ENCODE measurements at places on chromosomes 6 and 20.

- no peak for DNase-seq
These were observed 78.0 kb downstream of the PDE10A start for GRCh38 chr6:165585060-165585459.

- DNase-seq: peak; percentile 28
These were observed 7.7 kb upstream of the ZNF334 start for GRCh38 chr20:46520976-46521579.

- DNase-seq: peak; percentile 54
These were observed 782 bp downstream of the MAP3K5 start for GRCh38 chr6:136791296-136792094.

GRCh38 chr20:61599061-61599531 lies 347.0 kb downstream of the CDH4 start:
- no peak for DNase-seq

- no peak for DNase-seq
These were observed 2.7 kb downstream of the CTSA start for GRCh38 chr20:45893831-45894230.

DNA sequence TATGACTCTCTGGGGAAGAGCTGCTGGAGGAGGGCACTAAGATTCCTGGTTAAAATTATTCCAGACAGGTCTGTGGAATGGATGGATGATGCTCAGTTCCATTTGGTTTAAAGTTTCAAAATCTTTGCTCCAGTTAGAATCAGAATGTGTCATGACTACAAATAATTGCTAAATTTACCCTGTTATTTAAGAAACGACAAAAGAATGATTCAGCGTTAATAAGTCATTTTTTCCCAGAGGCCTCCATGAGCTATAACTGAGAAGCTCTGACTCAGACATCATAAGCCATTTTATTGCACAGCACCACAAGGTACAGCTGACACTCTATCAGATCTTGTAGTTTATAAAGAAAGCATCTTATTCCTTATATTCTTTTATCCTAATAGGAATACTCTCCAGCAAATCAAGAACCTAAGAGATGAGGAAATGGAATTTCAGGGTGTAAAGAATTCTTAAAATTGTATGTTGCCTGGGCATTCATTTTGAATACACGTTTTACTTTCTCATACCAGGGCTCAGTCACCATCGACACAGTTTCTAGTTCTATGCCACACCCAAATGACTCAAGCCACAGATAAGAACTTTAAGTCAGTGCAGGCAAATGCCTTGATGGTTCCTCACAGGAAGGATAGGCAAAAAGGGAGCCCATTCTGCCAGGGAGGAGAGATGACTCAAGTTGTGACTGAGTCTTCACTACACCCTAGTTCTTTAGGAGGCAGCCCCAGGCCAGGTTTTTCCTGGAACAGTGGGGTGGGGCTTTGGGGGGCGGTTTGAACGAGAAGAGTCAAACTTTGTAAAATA lies 636.0 kb downstream of the MMUT start:
- peak; percentile 58 for DNase-seq

- DNase-seq: no peak
These were observed 7.2 kb upstream of the C6orf141 start for GRCh38 chr6:49543087-49543858.

DNA sequence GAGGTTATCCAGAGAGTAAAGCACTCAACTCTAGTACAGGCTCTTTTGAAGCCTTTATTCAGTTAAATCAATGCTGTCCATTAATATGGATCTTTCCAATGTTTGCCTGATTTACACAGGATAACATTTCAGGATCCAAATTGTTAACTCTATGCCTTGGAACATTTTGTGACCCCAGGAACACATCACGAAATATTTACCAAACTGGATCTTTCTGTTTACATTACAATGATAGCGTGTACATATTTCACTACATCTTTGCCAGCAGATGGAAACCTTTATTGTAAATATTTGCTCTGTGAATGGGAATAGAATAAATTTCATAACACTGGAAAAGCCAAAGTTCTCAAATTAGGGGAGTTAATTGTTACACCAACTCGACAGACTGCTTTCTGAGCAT lies 23.5 kb downstream of the BPIFA2 start:
- no peak for DNase-seq

GRCh38 chr6:83432636-83433035 lies 1.8 kb upstream of the ME1 start:
- no peak for DNase-seq

DNA sequence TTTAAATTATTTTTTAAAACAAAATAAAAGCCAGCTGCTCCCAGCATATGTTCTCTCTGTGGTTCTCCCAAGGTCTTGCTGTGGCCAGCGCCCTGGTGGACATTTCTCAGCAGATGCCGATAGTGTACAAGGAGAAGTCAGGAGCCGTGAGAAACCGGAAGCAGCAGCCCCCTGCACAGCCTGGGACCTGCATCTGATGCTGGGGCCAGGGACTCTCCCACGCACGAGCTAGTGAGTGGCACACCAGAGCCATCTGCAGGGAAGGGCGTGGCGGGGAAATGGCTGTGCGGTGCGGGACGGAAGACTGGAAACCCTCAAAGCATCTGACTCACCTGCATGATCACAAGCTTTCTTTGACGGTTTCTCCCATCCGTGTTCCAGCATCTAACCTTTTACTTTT lies 16.5 kb downstream of the GFRA4 start:
- no peak for DNase-seq

DNA sequence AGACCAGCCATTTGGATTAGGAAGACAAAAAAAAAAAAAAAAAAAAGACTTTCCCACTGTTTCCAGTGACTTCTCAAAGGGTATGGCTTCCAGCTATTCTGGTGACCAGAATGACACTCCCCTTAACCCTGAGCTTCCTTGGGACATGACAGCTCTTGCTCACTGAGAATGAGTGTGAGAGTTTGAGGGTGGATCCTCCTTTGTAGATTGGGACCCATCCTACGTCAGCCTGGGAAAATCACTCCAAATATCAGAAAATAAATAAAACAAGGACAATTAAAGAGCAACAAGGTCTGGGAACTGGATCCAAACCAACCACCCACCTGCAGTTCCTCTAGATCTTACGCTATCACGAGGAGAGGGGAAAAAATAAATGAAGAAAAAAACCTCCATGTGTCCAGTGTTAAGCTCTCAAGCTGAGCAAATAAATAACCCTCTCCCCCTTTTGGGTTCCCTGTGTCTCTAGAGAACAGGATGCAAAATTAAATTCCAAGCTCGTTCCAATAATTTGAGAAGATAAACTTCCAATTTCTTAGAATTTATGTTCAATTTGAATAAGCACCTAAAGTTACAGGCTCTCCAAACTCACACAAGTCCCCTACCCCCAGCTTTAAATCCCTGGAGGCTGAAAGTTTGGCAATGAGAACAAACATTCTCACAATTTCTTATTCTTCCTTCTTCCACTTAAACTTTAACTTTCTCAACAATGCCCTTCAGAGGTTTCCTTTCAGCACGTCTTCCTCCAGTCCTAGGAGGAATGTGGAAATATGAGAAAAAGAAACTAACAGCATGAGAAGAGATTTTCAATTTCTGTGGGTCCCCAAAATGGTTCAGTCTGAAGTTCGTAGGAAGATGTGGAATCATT lies 170.2 kb downstream of the MTFR2 start:
- no peak for DNase-seq

GRCh38 chr6:108561742-108562502 lies 1.2 kb downstream of the FOXO3 start:
- DNase-seq: no peak

GRCh38 chr6:148404456-148405054 lies 61.9 kb downstream of the SASH1 start:
- DNase-seq: no peak

- DNase-seq: no peak
These were observed 118.4 kb upstream of the LY86 start for GRCh38 chr6:6470123-6470522.

- DNase-seq: no peak
These were observed at the start of gene FOXQ1 for GRCh38 chr6:1311400-1312202. Gene FOXQ1, plus strand, starts transcription at chr6:1312098. Its CDS starts 607 bp downstream, at chr6:1312705.

GRCh38 chr6:101845621-101846020 lies 452.1 kb downstream of the GRIK2 start:
- DNase-seq: no peak

GRCh38 chr20:50758469-50758868 lies 27.1 kb downstream of the PARD6B start:
- DNase-seq: no peak

GRCh38 chr6:5333658-5334057 lies 72.3 kb downstream of the FARS2 start:
- no peak for DNase-seq

GRCh38 chr6:34897130-34897529 lies 8.1 kb downstream of the ANKS1A start:
- DNase-seq: no peak

DNA sequence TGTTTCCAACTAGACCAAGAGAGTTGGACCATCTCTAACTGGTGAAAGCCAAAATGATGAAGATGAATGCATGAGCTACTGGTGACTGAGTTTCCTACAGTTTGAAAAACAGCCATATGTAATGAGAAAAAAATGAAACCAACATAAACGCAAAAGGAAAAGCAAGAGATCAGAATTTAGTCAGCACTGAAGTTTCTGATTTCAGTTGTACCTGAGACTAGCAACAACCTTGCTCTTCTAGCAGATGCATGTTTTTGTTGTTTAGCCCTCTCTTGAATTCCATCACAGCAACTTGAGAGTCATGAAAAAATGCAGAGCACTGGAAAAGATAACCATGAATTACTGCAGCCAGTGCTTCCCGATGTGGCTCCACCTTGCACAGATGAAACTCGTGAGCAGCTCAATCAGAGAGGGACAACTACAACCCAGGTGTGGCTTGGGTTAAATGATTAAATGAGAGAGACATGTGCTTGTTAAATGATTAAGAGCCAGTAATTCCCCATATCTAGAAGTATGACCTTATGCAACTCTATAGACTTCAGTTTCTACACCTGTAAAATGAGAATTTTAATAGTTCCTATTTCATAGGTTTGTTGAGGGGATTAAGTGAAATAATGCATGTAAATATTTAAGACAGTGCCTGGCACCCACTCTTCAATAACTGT lies 104.8 kb downstream of the ELOVL4 start:
- DNase-seq: no peak

GRCh38 chr20:39941245-39941644 lies 747.8 kb downstream of the MAFB start:
- no peak for DNase-seq

DNA sequence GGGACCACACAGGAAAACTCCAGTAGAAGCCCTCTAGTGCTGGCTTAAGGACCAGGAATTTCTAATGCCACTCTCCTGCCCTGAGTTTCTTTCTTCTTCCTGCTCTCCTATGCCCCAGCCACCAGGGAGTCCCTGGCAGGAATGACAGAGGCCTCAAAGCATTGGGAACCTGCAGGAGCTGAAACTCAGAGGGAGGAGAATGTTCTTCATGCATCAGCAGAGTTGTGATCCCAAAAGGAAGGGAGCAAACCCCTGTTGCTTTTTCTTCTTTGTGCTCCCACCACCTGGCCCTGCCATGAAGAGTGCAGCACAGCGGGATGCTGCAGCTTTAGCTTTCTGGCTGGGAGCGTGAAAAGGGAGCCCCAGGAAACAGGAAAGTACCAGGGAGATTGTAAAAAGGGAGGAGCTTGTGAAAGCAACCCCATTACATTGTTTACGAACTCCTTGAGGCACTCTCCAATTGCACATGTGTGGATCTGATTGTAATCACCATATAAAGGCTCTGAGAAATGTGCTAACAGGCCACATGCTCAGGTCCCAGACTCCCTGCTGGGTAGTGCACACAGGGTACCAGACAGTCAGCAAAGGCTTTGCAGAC lies 34.7 kb upstream of the FKBP1A start:
- no peak for DNase-seq

- no peak for DNase-seq
These were observed 22.2 kb downstream of the KHDC1L start for GRCh38 chr6:73203098-73203497.

GRCh38 chr6:118571121-118571520 lies 23.0 kb downstream of the PLN start:
- DNase-seq: no peak

- DNase-seq: no peak
These were observed 39.0 kb downstream of the B4GALT5 start for GRCh38 chr20:49674383-49675352.

GRCh38 chr6:8066108-8066507 lies 1.9 kb upstream of the BLOC1S5 start:
- DNase-seq: peak; percentile 0

DNA sequence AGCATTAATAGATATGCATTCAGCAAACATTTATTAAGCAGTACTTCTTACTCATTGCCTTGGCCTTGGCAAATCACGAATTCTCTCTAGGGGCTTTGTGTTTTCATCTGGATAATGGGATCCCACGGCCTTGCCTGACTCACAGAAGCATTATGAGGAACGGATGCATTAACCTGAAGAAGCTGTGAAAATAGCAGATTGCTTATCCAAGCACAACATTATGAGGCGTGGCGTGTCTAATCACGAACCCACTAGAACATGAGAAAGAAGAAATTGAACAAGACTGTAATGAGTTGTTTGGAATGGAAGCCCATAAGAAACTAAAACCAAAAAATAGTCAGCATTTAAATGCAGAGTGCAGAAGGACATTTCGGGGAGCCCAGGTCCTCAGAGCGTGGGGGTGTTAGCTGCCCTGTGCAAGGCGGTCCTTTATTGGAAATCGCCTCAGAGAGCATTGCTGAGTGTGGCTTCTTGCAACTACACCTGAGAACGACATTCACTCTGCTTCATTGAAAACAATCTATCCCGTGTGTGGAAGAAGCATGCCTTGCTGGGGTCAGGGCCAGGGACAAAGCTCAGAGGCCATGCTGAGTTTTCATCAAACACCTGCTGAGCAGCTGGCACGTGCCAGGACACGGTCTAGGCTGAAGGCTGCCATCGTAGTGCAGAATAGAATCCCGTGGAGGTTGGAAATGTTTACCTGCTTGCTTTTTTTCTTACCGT lies 179.9 kb downstream of the ZDHHC14 start:
- no peak for DNase-seq

DNA sequence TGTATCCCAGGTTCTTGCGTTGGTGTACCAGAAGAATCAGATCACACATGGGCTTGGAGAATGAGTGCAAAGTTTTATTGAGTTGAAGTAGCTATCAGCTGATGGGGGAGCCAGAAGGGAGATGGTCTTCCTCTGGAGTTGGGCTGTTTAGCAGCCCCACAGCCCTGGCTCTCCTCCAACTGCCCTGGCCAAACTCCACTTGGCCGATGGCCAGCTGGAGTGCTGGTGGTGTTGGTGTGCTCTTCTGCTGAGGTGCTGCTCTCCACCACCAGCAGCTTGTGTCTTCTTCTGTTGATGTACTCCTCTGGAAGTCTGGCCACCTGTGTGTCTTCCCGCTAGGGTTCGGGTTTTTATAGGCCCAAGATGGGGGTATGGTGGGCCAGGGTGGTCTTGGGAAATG lies 172.8 kb downstream of the TINAG start:
- DNase-seq: no peak

GRCh38 chr20:5482791-5483190 lies 166.0 kb upstream of the PROKR2 start:
- DNase-seq: no peak

DNA sequence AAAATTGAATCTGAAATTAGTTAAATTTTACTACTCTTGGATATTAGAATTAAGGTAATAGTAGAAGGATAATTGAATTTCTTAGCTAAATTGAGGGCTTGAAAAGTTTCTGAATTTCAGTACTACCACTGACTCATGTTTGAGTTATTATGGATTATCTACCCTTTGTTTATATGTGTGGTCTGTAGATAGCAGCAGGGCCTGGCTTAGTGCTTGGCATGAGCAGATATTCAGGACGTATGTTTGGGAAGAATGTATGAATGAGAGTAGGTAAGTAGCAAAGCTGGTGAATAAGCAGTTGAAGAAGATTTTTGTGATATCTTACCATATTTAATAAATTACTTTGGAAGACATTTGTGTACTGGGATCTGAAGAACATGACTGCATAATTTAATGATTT lies 152.7 kb downstream of the MACROD2 start:
- DNase-seq: no peak
